NCI-H1092 (cell line): ENCODE measurements at places on chromosomes 5 and 9.

DNA sequence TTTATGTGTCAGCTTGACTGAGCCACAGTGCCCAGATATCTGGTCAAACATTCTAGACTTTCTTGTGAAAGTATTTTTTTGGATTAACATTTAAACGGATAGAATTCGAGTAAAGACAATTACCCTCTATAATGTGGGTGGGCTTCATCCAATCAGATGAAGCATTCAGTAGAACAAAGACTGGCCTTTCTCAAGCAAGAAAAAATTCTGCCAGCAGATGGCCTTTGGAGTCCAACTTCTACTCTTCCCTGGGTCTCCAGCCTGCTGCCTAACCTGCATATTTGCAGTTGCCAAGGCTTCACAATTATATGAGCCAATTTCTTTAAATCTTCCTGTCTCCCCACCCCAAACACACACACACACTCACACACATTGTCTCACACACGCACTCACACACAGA lies 86.4 kb downstream of the MED10 start:
- DNase-seq, result peak; percentile 59

- peak; percentile 6 for DNase-seq
Observed at GRCh38 chr5:178793151-178793550, 62.7 kb upstream of the ZNF354A start.

DNA sequence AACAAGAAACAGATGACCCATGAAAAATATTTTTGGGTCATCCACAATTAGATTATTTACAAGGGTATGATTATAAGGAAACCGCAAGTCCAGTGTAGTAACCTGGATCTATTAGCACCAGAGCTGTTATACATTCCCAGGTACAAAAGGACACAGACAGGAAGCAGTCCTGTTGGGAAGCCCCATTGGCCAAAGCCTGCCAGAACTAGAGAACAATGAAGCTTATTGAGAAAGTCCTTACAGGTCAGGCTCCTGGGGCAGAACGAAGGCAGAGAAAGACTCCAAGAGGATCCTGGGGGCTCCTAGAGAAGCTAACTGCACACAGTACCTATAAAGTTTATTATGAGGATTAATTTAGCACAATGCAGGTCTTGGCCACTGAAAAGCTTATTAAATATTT lies 169.9 kb downstream of the PARP8 start:
- no peak for DNase-seq

GRCh38 chr9:34809504-34810186 lies 99.7 kb upstream of the CCL21 start:
- no peak for DNase-seq

DNA sequence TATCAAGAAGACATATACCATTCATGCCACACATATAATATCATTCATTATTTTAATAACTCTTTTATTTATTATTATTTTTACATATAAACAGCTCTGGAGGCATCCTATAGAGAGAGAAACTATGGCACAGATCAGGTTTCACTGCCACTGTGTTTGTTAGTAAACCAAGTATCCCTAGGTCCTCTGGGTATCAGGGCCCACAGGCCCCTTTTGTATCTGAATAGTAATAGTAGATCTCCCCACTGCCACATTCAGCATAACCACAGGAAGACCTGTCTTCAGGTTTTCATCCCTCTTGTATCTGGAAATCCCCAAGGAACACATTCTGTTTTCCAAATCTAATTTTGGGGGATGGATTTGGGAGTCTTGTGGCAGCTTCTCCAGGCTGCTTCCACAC lies 94.0 kb downstream of the SPATA31D1 start:
- no peak for DNase-seq

- DNase-seq, result no peak
Observed at GRCh38 chr5:175250426-175250825, 193.6 kb downstream of the DRD1 start.

- peak; percentile 89 for DNase-seq
Observed at GRCh38 chr5:125198270-125198974, 452.0 kb upstream of the ZNF608 start.

- no peak for DNase-seq
Observed at GRCh38 chr5:38922199-38922598, 76.4 kb downstream of the OSMR start.

DNA sequence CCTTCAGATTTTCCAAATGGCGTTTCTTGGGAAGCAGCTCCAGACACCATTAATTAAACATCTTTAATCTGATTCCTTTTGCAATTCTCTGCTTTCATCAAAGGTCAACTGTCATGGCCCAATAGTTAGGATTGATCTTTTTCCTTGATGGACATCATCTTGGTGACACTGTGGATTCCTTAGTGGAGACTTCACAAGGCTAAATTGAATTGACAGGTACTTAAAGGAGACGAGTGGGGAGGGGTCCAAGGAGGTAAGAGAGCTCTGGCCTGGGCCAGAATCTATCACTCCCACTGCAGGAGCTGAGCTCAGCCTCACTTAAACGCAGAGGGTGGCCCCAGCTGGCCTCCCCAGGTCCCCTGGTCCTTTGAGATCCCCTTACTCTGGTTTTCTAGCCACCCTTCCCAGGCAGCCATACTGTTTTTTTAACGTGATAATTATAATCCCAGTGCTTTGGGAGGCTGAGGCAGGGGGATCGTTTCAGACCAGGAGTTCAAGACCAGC lies 9.9 kb upstream of the HMCN2 start:
- no peak for DNase-seq

- DNase-seq, result no peak
Observed at GRCh38 chr9:82188817-82189216, 200.2 kb downstream of the SPATA31D1 start.

DNA sequence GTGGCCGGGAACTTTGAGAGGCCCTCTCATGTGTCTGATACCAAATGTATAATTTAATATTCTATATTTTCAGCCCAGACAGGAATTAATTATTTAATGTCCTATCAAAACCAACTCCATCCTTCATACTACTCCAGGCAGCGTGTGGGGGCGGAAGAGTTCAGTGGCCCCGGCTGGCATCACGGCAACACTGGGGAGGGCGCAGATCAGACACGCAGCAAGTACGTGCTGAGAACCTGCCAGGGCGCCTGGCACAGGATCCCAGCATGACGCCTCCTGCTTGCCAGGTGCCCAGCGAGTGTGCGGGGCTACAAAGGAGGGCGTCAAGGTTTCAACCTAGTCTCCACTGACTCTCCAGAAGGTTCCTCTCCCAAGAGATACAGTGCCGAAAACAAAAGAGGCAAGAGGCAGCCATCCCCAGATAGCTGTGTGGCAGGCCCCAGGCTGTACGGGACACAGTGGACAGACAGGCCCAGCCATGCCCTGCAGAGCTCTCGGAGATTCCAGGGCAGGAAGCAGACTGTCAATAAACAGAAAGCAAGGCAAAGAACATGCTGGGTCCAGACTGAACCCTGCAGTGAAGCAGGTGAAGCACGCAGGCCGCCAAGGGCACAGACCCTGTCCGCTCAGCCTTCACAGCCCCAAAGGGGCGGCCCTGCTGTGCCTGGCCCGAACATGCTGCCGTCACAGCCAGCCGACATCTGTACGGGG lies 110.3 kb downstream of the VAV2 start:
- DNase-seq, result peak; percentile 61

DNA sequence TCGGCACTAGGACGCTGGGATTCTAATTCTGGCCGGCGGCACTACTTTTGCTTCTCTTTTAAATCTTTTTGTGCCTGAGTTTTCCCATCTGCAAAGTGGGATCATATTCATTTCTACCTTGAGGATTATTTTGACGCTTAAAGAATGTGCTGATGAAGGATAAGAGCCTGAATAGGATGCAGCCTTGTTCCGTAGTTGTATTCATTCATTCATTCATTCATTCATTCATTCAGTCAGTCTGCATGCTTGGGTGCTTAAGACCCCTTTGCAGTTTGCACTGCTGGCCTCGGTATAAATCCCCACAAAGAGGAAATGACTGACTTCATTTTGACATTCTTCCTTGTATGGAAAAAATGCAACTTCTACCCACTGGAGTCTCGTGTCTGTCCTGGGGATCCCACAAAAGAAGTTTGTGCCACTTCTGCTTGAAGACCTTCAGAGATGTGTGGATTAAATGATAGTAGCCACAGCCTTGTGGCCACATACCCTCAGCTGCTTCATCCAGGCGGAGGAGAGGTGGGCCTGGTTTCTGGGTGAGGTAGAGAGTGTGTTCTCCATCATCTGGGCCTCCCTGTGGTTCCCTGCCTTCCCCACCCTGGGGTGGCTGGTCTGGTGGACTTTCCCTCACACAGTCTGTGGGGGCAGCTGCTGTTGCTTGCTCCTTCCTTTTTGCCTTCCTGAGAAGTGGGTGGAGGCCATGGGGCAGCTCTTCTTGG lies 62.6 kb downstream of the PPARGC1B start:
- no peak for DNase-seq

DNA sequence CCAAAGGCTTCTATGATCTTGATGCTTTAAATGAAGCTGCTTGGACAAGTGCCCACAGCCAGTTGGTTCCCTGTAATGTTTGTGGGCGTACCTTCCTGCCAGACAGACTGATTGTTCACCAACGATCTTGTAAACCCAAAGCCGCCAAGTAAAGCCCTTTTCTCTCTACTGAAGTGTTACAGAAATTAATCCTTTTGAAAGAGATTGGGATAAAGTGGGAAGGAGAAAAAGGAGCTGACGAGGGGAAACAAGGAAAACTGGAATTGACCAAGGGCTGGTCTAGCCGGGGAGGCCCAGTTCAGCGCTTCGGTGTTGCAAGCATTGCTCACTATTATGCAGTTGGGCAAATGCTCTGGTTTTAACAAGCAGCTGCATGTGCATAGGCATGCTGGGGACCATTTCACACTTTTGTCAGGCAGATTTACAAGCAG lies 53.2 kb downstream of the ZNF474 start:
- DNase-seq, result peak; percentile 15

DNA sequence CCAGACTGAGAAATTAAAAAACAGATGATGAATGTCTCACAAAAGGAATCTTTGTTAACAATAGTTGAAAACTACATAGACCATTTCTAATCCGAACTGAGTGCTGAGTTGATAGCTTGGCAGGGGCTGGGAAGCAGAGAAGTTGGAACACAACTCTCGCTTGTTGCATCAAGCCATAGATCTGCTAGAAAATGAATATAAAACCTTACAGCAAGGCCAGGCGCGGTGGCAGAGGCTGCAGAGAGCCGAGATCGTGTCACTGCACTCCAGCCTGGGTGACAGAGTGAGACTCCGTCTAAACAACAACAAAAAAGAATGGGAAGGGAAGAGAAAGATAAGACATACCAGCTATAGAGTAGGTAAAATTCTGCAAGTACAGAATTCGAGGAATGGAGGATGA lies 28.0 kb upstream of the SPZ1 start:
- no peak for DNase-seq

GRCh38 chr5:87411973-87412629 lies 629 bp downstream of the CCNH start:
- no peak for DNase-seq

GRCh38 chr9:111056538-111056937 lies 18.3 kb upstream of the LPAR1 start:
- no peak for DNase-seq

- no peak for DNase-seq
Observed at GRCh38 chr5:95153511-95153910, 131.4 kb downstream of the MCTP1 start.
